ENCODE measurements at places on chromosomes 16 and 17.

DNA sequence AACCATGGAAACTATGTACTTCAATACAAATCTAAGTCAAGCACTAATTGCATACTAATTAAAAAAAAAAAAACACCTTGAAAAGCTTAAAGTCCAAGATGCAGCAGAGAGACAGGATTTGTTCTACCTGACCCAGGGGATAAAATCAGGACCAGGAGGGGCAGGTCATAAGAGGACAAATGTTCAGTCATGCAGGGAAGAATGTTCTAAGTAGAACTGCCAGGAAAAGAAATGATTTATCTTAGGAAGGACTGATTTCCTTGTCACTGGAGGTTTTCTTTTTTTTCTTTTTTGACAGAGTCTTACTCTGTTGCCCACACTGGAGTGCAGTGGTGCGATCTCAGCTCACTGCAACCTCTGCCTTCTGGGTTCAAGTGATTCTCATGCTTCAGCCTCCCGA is 9.1 kb upstream of the GHDC start:
- no peak for DNase-seq

DNA sequence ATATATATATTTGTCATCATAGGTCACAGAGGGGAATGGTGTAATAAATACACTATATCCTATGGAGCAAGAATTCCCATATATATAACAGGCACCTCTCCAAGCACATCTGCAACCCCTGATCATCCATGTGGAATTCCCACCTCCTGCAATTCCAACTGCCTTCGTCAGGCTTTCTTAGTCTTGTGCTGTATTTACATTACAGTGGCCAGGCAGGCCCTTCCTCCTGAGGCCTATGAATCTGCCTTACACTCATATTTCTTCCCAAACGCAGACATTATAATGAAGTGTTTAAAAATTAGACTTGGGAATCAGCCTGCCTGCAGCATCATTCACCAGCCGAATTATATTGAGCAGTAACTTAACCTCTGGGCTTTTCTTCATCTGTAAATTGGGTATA is 19.3 kb upstream of the DNAH9 start:
- no peak for DNase-seq

GRCh38 chr17:72126575-72127486 is 6.0 kb downstream of the SOX9 start:
- DNase-seq = no peak

DNA sequence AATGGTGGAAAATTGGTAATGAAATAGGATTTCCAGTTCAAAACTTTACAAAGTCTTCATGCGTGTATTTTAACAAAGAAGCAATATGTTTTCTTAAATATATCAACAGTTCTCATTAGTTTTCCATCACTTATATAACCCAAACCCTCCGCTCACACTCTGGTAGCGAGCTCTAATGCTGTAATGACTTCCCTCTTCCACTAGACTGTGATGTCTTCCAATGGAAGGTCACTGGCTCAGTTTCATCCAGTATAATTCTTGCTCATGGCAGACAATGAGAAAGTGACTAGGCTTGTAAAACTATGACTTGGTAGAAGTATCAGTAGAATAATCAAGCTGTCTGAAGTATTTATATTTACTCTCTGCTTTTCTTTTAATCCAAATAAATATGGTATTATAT is 32.8 kb downstream of the NETO2 start:
- no peak for DNase-seq

DNA sequence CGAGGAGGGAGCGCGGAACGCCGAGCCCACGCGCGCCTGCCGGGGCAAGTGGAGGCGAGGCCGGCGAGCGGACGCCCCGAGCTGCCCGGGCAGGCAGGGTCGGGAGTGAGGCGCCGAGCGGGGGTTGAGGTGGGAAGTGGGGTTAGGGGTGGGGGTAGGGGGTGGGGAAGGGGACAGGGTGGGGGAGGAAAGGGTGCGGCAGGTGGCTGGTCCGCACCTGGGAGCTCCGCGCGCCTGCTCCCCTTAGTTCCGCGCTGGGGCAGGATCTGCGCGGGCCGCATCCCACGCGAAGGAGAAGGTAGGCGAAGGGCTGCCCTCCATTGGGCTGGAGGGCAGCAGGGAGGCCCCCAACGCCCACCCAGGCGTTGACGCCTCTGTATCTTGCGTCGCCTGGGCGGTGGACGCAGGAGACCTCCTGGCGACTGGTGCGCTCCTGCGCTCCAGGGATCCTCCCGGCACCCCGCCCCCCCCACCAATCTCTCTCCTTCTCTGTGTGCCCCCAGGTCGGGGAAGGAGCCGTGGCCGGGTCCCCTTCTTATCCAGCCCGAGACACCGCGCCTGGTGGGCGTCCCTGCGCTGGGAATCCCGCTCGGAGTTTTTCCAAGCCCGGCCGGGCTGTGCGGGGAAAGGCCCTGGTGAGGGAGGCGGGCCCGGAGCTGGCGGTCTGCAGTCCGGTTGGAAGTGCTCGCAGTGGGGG is 51.3 kb upstream of the AMZ2 start:
- DNase-seq = no peak

- DNase-seq = no peak
These were observed 81.4 kb upstream of the ELAC2 start for GRCh38 chr17:13099089-13099735.

DNA sequence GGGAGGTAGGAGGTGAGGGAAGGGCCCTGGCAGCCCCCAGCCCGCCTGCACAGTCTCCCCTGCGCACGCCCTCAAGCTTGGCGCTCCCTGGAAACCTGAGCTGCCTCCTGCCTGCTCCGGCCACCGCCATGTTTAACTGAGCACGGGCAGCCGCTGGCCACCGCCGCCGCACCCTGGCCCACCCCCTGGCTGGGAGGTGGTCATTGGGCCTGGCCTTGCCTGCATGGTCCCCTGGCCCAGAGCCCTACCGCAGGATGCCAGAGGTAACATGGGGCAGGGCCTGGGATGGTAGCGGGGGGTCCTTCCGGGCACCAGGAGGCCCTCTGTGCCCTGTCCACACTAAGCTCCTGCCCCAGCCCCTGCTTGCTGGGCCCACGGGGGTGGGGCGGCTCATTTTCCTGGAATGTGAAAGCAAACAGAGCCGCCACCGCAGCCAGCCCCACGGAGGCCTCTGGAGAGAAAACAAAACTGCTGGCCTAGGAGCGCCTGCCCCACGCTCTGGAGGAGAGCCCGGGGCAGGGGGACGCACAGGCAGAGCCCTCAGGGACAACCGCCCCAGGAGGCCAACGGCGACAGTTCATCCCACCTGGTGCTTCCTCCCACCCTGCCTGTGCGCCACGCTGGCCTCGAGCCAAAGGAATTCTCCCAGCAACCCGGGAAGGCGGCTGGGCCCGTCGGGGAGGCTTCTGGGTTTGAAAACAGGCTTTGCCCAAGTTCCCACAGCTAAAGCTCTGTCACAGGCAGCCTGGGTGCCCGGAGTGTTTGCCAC is 8.9 kb downstream of the NHERF2 start:
- no peak for DNase-seq

DNA sequence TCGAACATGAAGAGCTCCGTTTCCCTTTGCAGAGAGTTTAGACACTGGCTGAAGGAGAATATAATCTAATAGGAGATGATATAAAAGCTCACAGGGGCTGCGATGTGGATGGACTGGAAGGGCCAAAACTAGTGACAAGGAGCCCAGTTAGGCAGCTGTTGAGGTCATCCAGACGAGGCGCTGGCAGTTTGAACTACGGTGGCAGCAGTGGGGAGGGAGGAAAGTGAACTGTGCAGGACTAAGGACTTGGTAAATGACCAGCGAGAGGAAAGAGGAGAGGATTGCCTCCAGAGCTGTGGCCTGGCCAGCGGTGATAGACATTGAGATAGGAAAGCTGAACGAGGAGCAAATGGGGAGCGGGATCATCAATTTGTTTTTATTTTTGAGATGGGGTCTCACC is 14.6 kb upstream of the YWHAE start:
- no peak for DNase-seq

DNA sequence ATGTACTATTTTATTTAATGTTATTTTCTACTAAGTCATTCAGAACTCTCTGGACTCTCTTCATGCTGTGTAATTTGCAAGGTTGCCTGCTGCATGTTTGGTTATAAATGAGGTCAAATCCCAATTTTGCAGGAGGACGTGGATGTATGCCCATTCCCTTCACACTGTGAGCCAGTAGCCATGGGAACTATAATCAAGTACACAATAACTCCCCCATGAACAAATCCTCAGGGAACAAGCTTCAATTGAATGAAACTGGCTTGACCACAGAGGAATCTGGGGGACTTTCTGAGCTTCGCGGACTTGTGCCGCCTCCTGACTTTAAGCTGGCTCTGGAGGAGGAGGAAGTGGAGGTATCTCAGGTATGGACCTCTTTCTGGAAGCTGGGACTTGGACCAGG is 14.6 kb upstream of the KCTD13 start:
- no peak for DNase-seq

DNA sequence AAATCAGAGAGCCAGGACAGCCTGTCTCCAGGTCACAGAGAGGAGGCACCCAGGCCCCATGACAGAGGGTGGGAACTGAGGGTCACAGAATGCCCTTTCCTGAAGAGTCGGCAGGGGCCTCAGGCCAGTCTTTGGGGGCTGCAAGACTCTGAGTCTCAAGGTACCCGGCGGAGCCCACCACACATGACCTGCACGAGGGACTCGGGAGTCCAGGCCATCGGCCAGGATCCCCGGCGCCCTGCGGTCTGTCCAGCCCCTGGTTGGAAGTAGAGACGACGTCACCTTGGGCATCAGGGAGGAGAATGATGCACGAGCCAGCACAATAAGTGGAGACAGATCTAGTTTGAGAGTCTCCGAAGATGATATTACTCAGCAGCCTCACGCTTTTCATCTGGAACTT is 234.7 kb upstream of the SDK2 start:
- no peak for DNase-seq

- no peak for DNase-seq
These were observed 7.7 kb downstream of the BEAN1 start for GRCh38 chr16:66434619-66435430.

DNA sequence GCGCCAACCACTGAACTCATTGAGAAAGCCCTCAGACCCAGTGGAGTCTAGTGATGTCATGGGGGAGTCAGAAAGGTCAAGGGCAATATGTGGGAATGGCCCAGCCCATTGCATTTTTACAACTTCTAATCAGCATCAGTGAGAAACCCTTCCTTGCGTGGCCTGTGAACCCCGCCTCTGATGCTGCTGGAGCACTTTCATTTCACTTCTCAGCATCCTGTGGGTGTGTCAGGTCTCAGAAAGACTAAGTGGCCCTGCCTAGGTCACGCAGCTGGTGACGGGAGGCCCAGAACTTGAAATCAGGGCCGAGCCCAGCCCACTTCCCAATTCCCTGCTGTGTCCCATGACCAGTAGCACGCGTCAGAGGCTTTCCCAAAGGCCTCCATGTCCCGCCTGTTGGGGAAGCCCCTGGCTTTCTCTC is 6.1 kb downstream of the DNAI2 start:
- no peak for DNase-seq

- no peak for DNase-seq
These were observed 6.7 kb upstream of the TOB1 start for GRCh38 chr17:50872710-50873424.
